ENCODE measurements at places on chromosomes 7 and 10.

GRCh38 chr10:47133871-47134570 is 166.0 kb upstream of the GDF10 start:
- H3K36me3 ChIP-seq: no peaks in the 10 kb centered on the region
- no peaks in the 10 kb centered on the region for H3K4me1 ChIP-seq
- DNase-seq: no peak
- no peaks in the 10 kb centered on the region for H3K27me3 ChIP-seq
- H3K4me3 ChIP-seq: no peak overlapping the region
- H3K27ac ChIP-seq: no peak overlapping the region

DNA sequence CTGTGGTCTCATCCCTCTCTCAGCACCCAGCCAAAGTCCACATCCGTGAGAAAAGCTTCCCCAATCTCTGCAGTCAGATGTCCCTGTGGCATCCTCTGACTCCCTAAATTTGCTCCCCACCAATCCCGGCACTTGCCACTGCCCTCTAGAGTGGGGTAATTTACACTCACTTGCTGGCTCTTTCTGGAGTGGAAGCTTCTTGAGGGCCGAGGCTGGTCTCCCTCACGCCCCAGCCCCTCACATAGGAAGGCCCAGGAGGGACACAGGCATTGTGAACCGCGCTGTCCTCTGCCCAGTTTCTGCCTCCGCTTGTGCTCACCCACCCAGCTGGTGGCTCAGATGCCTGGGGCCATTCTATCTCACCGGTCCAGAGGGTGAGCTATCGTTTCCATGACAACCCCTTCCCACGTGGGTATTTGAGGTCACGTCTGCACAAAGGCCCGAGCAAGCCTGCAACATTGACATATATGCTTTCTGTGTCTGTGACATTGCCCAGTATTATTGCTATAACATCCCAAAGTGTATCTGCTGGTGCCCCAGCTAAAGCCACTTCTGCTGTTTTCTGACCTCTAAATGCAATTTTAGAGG is 97.3 kb upstream of the CTBP2 start:
- no peak overlapping the region for H3K27ac ChIP-seq
- H3K4me3 ChIP-seq: no peak overlapping the region
- no peaks in the 10 kb centered on the region for H3K36me3 ChIP-seq
- no peaks in the 10 kb centered on the region for H3K27me3 ChIP-seq

DNA sequence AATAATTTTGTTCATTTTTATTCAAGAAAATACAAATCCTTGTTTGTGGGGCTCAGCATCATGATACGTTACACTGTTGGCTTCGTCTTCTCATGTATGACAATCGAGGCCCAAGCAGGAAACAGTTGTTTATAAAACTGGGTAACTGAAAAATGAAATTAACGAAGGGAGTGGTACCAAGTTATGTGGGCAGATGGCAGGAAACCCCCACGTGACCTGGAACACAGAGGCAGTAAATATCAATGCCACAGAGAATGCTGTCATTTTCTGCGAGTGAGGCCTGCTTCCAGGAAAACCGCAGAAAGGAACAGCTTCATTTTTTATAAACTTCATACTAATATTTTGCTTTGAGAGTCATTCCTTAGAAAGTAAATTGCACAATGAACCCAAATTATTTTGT is 201.0 kb upstream of the ADARB2 start:
- H3K4me1 ChIP-seq: no peaks in the 10 kb centered on the region
- no peak overlapping the region for H3K4me3 ChIP-seq
- no peak for DNase-seq
- H3K27ac ChIP-seq: no peak overlapping the region

DNA sequence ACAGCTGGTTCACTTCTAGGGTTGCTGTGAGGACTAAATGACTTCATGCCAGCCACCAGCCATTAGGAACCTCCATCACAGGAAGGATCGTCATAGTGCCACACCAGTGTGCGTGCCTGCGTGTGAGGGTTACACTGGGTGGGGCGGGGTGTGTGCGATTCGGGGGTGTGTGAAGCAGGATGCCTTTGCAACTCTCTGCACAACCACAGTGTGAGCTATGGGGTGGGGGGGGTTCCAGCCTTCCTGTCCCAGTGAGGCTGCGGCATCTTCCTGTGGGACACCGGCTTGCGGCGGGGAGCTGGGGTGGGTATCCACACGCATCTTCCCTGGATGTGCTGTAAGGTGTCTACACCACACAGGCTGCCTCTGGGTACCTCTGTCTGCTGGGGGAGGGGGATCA is 6.9 kb upstream of the ELFN1 start:
- no peaks in the 10 kb centered on the region for H3K36me3 ChIP-seq
- no peaks in the 10 kb centered on the region for H3K27me3 ChIP-seq

DNA sequence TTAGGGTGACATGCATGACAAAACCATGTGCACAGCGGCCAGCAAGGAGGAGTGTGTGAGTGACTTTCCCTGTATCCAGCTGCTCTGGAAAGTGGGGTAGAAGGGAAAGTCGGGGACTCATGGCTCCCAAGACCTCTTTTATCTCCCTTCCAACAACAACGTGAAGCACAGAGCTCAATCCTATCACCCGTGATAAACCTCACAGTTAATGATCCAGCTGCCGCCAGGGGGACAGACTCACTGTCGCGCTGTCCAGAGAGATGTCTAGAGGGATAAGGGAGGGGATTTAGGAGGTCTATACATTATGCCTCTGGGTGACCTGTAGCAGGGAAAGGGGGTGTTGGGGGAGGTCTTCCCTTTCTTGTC is 84.0 kb upstream of the SMNDC1 start:
- no peak overlapping the region for H3K4me3 ChIP-seq
- H3K36me3 ChIP-seq: no peaks in the 10 kb centered on the region
- peaks cover 4% of the 10 kb centered on the region for H3K4me1 ChIP-seq
- H3K27me3 ChIP-seq: peaks cover 8% of the 10 kb centered on the region

DNA sequence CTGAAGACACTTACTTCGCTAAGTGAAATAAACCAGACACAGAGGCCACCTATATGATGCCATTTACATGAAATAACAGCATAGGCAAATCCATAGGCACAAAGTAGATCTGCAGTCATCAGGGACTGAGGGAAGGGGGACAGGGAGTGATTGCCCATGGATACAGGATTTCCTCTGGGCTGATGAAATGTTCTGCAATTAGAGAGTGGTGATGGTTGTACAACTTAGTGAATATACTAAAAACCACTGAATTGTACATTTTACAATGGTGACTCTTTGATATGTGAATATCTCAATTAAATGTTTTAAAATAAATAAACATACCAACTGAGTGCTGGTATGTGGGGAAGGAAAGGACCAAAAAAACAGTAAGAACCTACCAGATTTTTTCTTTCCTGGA is 20.4 kb downstream of the PPA1 start:
- no peak overlapping the region for H3K27ac ChIP-seq
- no peaks in the 10 kb centered on the region for H3K27me3 ChIP-seq
- no peak for DNase-seq
- H3K4me1 ChIP-seq: no peaks in the 10 kb centered on the region
- H3K4me3 ChIP-seq: no peak overlapping the region
- peaks cover 17% of the 10 kb centered on the region for H3K36me3 ChIP-seq

DNA sequence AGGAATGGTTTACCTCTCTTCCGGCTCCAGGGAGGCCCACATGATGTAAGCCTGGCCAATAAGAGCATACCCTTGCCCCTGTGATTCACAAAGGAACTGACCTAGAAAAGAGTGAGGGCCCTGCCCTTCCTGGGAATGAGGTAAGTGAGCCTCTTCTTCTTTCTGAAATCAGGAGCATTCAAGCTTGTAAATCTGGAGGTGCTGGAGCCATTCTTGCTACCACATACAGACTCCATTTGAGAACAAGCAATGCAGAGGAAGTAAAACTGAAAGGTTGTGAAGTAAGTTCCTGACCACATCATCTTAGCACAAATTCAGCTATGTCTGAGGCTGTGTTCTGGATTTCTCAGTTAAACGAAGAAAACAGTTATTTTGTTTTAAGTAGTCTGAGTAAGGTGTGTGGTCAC is 132.2 kb downstream of the CD36 start:
- no peak for DNase-seq
- peaks cover 6% of the 10 kb centered on the region for H3K36me3 ChIP-seq
- no peak overlapping the region for H3K4me3 ChIP-seq

Measured in SJCRH30 (cell line).